ENCODE measurements at places on chromosomes 16 and 17. TPM values are rescaled to one million over a fixed set of nuclear protein-coding genes. Genes with fewer than 3 reads are reported as not detected.

Gene GRAP
- polyA plus RNA-seq = 0.04 TPM

Gene PRDM7
- polyA plus RNA-seq = not detected

Gene PMFBP1
- 0.05 TPM for polyA plus RNA-seq

Gene SLC52A1
- polyA plus RNA-seq = not detected

Gene TAT
- not detected for polyA plus RNA-seq

Gene NAA38
- 49.3 TPM for polyA plus RNA-seq

Gene KRTAP16-1
- not detected for polyA plus RNA-seq

Gene TOX3
- not detected for polyA plus RNA-seq

Gene TMIGD1
- polyA plus RNA-seq = not detected

Gene TEX19
- polyA plus RNA-seq = 0.04 TPM

Gene NXN
- polyA plus RNA-seq = 135 TPM

Gene BAIAP2
- 9.6 TPM for polyA plus RNA-seq

Gene ASGR2
- polyA plus RNA-seq = not detected

Gene SEPTIN12
- polyA plus RNA-seq = not detected

Gene GPR139
- not detected for polyA plus RNA-seq

Gene TTYH2
- polyA plus RNA-seq = 4.3 TPM

Gene VAT1L
- 115 TPM for polyA plus RNA-seq

Gene HP
- not detected for polyA plus RNA-seq

Gene HAPSTR1
- polyA plus RNA-seq = 38.1 TPM

Gene TAC4
- polyA plus RNA-seq = not detected

Gene TBC1D3K
- not detected for polyA plus RNA-seq

Gene KRT39
- polyA plus RNA-seq = not detected
